ENCODE measurements at places on chromosomes 1 and 21. TPM values are rescaled to one million over a fixed set of nuclear protein-coding genes. Genes with fewer than 3 reads are reported as not detected.

The C4BPA gene
- not detected for total RNA-seq

The ENAH gene
- not detected for total RNA-seq

The SYNC gene
- total RNA-seq, result not detected

The SPRR2D gene
- total RNA-seq, result not detected

DNA sequence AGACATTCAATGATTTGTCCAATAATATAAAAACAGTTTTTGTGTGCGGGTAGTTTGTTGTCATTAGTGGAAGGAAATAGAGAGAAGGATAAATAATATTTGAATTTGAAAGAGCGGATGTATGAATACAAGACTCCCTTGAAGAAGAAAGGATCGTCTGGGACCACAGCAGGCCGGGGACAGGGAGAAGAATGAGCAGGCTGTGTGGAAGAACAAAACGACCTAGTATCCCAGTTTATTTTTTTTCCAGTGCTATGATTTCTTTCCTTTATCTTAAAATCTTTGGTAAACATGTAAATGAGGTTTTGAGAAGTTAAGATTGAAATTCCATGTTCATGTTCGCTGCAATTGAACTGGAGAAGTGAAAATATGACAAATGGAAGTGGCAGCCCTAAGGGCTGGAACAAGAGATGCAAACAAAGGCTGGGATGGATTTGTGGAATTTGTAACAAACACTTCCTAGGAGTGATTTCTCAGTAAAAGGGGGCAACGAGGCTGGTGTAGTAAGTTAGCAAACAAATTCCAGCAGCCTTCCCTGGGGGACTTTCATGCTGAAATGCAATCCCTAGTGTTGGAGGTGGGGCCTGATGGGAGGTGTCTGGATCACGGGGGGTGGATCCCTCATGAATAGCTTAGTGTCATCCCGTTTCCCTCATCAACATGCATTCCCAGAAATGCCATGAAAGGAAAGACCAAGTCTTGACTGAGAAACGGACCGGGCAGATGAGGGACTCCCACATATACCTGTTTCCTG is 10.2 kb upstream of the IFI16 start:
- no peaks in the 10 kb centered on the region for H3K27me3 ChIP-seq
- peaks cover 7% of the 10 kb centered on the region for H3K36me3 ChIP-seq
- no peak overlapping the region for H3K4me3 ChIP-seq
- peaks cover 45% of the 10 kb centered on the region for H3K4me1 ChIP-seq

GRCh38 chr1:47930210-47930840 is 66.9 kb downstream of the TRABD2B start:
- no peak overlapping the region for H3K27ac ChIP-seq
- DNase-seq, result no peak
- H3K27me3 ChIP-seq, result peaks cover 21% of the 10 kb centered on the region
- H3K36me3 ChIP-seq, result no peaks in the 10 kb centered on the region
- no peak overlapping the region for H3K4me3 ChIP-seq
- H3K4me1 ChIP-seq, result no peaks in the 10 kb centered on the region

- H3K27me3 ChIP-seq, result peaks cover 27% of the 10 kb centered on the region
- no peak overlapping the region for H3K27ac ChIP-seq
- DNase-seq, result no peak
- no peaks in the 10 kb centered on the region for H3K4me1 ChIP-seq
- no peak overlapping the region for H3K4me3 ChIP-seq
- H3K36me3 ChIP-seq, result no peaks in the 10 kb centered on the region
These were observed 77.8 kb downstream of the C4BPA start for GRCh38 chr1:207181847-207182246.

DNA sequence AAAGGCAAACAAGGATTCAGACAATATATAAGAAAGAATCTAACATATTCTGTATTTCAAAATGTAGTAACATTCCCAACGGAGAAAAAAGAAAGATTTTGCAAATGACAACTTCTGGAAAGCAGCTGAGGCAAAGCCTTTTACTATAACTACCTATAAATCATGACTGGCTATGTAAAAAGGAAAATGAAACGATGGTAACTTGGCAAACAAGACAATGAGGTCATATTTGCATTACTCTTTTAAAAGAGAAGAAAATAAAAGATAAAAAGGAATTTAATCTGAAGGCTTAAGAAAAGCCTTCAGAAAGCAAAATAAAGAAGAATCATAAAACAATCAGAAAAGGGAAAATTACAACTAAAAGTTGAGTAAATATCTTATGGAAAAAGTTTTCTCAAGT is 25.1 kb upstream of the ASPM start:
- DNase-seq, result no peak
- H3K27ac ChIP-seq, result no peak overlapping the region
- H3K4me1 ChIP-seq, result no peaks in the 10 kb centered on the region

GRCh38 chr1:43946236-43947060 is at the start of gene IPO13:
IPO13 (plus strand) TSS chr1:43946950; CDS start chr1:43947601, 651 bp downstream.
- peaks cover 40% of the 10 kb centered on the region for H3K4me1 ChIP-seq
- H3K27ac ChIP-seq, result peak within 1 kb of the TSS; percentile 86
- DNase-seq, result peak; percentile 98
- no peaks in the 10 kb centered on the region for H3K27me3 ChIP-seq
- peak within 1 kb of the TSS; percentile 95 for H3K4me3 ChIP-seq

GRCh38 chr1:110460253-110461220 is 9.6 kb downstream of the PROK1 start:
- no peak overlapping the region for H3K27ac ChIP-seq
- H3K36me3 ChIP-seq, result no peaks in the 10 kb centered on the region
- peak; percentile 73 for DNase-seq
- H3K4me1 ChIP-seq, result no peaks in the 10 kb centered on the region
- H3K4me3 ChIP-seq, result no peak overlapping the region

- no peaks in the 10 kb centered on the region for H3K4me1 ChIP-seq
- DNase-seq, result no peak
- no peak overlapping the region for H3K27ac ChIP-seq
- no peaks in the 10 kb centered on the region for H3K27me3 ChIP-seq
These were observed 41.9 kb upstream of the ANGPTL7 start for GRCh38 chr1:11147197-11147770.

Data from natural killer cell treated with Interleukin-12 subunit alpha and Interleukin-12 subunit beta and Interleukin-15 and Interleukin-18, amount 100 ng/mL, for 72 hours (primary cell).